Peyer's patch (tissue), 4 donors: ENCODE measurements at places on chromosomes 7 and 10.

GRCh38 chr7:1843921-1844335 lies 173.9 kb downstream of the ELFN1 start:
- DNase-seq, result peak; percentile 18

DNA sequence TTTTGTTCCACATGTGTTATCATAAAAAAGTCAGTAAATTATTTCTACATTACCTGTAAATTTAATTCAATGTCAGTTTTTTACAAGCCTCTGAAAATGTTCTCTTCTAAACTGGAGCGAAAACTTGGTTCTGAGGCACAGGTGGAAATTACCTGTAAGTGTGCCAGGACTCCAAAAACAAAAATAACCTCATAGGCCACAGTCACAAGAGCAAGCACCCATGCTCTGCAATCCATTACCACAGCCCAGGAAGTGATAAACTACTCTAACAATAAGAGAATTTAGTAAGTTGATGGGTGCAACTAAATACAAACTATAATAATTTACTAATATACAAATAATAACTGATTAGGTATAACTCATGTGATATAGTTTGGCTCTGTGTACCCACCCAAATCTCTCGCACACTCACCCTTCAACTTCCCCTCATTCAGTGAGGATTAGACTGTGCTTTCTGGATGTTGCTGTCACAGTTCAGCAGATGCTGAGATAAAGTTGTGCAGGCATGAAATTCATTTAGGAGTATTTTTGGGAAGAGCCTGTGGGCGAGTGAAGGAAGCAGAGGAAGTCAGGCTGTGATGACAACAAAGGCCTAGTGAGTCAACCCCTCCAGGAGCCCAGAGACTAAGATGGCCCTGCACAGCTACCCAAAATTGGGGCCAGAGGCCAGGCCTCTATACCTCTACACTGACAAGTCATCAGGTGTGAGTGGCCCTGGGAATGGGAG lies 16.3 kb upstream of the GIMAP6 start:
- DNase-seq, result no peak

- peak; percentile 52 for DNase-seq
Observed at GRCh38 chr7:135151533-135151932, 3.7 kb downstream of the TMEM140 start.

- no peak for DNase-seq
Observed at GRCh38 chr7:114070246-114070645, 151.4 kb upstream of the PPP1R3A start.

DNA sequence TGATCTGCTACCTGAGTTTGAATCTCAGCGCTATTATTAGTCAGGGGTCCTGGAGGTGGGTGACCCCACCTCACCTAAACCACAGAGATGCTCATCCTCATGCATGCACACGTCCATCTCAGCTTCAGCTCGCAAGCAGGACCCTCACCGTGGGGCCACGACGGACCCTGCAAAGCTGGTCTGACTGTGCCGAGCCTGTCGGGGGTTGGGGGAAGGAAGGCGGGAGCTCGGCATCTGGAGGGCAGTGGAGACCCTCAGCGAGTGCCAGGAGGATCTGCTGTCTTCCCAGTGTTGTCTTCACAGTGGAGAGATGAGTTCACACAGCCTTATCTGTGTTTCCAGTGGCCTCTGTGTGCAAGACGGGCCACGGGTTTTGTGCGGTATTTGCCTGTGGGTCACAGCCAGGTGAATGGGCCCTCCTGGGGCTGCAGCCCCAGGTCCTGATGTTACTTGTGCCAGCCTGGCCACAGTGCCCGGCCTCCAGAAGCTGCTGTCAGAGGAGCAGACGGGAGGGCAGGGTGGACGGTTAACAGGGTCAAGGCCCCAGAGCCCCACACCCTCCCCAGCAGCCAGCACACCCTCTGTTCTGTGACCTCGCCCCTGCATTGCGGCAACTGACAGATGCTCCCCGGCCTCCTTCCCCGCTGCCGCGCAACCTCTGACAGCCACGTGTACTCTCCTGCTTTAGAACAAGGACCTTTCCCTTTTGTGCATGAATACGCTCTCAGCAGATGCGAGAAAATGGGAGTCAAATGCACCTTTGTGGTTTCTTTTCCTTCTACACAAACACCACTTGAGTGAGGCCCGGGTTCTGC lies 528.8 kb downstream of the DNAJB6 start:
- DNase-seq, result no peak

GRCh38 chr7:14836571-14837189 lies 65.9 kb downstream of the DGKB start:
- DNase-seq, result no peak

- peak; percentile 84 for DNase-seq
Observed at GRCh38 chr10:1454428-1454827, 282.9 kb downstream of the ADARB2 start.

- DNase-seq, result no peak
Observed at GRCh38 chr7:97126483-97127171, 9.1 kb downstream of the SDHAF3 start.

GRCh38 chr10:127195571-127196281 lies 665 bp downstream of the INSYN2A start:
- DNase-seq, result no peak

- no peak for DNase-seq
Observed at GRCh38 chr10:125199270-125199669, 38.9 kb upstream of the CTBP2 start.

DNA sequence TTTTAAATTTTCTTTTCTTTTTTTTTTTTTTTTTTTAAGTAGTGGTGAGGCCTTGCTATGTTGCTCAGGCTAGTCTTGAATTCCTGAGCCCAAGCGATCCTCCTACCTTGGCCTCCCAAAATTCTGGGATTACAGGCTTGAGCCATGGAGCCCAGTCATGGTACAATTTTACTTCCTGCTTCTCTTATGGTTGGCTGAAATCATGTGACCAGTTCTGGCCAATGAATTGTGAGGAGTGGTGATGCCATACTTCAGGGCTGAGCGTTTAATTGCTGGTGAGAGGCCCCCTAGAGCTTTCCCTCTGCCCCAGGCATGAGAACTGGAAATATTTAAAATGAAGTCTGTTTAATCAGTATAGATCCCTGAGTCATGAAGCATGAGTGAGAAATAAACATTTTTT lies 22.2 kb upstream of the BAIAP2L1 start:
- DNase-seq, result no peak

DNA sequence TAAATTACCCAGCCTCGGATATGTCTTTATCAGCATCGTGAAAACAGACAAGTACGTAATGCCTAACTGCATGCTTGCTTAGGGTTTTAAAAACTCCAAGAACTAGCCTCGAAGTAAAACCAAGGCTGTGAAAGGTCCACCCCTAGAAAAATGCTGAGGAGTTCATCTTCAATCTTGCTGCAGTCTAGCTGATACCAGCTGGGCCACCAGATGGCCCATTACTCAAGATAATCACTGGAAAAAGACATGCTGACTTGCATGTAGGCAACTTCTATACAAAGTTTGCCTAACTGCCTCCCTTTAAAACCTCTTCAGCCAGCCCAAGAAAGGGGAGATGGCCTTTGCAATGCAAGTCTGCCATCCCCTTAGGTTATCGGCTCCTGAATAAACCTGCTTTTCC lies 614.1 kb downstream of the GALNT17 start:
- DNase-seq, result no peak

DNA sequence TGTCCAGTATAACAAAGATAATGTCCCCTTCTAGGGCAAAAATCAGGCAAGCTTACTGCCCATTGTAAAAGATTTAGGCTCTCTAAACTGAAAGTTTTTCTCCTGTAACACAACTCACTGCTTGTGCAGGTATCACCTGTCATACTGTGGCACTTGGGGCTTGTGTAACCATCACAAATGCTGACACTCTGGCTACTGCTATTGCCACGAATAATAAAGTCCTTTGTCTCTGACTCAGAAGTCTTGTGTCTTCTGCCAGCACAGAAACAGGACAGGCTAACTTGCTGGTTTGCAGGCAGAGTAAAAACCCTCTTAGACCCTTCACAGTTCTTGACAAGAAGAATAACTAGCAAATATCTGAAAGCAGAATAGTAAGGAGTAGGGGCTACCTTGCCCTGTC lies 273.9 kb downstream of the RPS24 start:
- DNase-seq, result no peak

DNA sequence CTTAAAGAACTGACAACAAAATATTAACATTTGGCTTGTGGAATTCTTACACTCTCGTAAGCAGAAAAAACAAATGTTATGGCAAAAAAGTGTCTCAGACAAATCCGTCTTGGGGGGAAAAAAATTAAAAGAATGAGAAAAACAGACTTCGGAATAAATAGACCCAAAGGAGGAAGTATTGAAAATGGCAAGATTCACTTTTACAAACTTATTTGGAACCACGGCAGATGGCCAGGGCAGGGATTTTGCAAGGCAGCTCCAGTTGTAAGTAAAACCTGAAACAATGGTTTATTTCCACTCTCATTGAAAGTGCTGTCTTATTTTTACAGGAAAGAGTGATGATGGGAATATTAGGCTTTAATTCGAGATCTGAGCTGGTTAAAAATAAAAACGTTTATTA lies 1.5 kb upstream of the ZNF438 start:
- no peak for DNase-seq

DNA sequence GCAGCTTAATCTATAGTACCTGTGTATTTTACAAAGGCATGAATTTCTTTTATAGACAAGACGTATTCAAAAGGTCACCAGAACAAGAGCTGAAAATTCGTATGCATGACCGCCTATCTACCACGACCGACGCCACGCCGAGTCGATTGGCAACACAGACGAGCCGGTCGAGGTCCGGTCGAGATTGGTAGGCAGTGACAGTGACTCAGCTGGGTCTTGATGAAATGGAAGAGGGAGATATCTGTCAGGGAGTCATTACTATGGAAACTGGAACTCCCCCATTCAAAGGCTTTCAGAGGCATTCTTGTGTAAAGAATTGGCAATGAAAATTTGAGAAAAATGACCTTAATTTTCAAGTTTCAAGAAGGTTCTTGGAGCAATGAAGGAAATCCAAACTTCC lies 2.1 kb downstream of the ATP5MK start:
- DNase-seq, result no peak

DNA sequence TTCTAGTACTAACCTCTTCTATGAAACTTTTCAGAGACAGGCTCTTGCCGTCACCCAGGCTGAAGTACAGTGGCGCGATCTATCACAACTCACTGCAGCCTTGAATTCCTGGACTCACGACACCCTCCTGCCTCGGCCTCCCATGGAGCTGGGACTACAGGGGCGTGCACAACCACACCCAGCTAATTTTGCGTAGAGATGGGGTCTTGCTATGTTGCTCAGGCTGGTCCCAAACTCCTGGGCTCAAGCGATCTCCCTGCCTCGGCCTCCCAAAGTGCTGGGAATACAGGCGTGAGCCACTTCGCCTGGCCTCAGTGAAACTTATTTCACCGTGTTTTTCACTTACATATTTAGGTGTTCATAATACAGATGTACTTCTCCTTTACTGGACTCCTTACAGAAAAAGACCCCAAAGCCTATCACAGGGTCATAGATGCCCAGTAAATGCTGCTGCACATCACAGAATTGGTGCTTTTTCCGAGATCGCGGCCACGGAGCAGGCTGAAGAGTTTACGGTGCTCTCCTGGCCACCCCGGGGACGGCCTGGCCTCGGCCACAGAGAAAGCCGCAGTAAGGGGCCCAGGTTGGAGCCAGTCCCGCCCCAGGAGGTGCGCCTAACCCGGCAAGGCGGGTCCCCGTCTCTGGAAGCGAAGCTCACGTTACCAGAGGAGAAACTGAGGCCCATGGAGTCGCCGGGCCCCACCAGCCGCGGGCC lies 595 bp downstream of the TBL2 start:
- no peak for DNase-seq

GRCh38 chr7:102933763-102934162 lies 21.0 kb downstream of the LRRC17 start:
- DNase-seq, result no peak

GRCh38 chr7:92988941-92989545 lies 128.7 kb downstream of the SAMD9 start:
- no peak for DNase-seq

GRCh38 chr10:103616705-103617601 lies 123.4 kb downstream of the NEURL1 start:
- peak; percentile 22 for DNase-seq

DNA sequence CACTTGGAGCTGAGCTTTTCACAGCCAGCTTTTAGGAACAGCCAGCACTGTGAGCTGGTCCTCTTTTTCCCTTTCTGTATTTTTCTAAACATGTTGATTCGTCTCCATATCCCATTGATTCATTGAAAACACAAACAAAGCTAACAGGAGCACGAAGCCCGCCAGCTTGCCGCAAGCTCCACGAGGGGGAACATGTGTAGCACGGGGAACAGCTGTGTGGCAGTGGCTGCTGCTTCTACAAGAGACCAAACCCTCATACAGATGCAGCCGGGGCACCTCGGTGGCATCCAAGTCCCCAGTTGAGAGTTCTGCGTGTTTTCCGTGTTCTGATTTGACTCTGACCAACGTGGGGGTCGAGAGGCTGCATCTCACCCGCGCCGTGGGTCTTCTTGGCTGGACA lies 80.8 kb upstream of the SH2B2 start:
- DNase-seq, result no peak

GRCh38 chr10:80518807-80519360 lies 18.8 kb upstream of the SH2D4B start:
- no peak for DNase-seq

GRCh38 chr10:34612446-34612845 lies 202.7 kb downstream of the PARD3 start:
- DNase-seq, result no peak

- DNase-seq, result no peak
Observed at GRCh38 chr7:46494441-46494840, 573.4 kb upstream of the IGFBP3 start.

- no peak for DNase-seq
Observed at GRCh38 chr10:129192344-129193128, 274.5 kb upstream of the MGMT start.

DNA sequence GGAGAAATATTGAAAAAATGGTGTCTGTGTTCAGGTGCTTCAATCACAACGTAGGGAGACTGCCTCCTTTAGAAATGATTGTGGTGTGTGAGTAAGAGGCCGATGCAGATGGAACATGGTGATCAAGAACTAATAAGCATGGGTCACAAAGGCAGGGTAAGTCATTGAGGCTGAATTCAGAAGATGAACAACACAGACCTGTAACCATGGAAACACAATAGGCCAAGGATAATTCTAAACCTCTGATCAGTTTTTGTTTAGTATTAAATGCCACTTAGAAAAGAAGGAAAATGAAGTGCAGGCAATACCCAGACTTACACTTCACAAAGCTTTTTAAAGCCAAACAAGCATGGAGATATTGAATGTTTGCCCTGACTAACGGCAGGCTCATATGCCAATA lies 32.8 kb upstream of the TAS2R16 start:
- no peak for DNase-seq
